ENCODE measurements at places on chromosomes 5 and 9.

DNA sequence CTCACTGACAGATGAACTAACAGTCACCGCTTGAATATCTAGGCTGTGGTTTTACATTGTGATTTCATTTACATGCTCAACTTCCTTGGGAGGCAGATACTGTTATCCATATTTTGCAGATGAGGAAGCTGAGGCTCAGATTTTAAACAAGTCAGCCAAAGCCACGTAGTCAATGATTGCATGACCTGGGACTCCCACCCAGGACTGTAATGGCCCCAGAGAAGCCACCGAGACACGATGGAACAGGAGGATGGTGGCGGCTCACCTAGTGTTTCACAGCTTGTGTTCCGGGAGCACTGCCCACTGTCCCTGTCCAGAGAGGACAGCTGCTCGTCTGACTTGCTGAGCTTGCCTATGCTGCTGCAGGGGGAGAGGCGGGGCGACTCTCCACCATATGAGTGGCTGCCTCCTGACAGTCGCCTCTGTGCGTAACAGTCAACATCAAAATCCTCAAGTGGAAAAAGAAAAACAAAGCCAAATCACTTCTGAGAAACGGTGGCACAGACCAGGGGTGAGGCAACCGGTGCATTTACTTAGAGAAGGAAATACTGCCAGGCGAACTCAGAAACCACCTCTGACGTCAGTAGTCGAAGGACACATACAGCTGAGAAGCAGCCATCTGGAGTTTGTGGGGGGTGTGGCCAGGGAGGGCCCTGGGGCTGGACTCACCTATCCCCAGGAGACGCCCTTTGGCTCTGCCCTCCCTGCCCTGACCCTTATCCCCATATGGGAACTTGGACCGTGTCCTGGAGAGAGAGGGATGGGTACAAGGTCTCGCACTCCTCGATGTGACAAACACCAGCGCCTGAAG is 82.5 kb downstream of the PRRT1B start:
- DNase-seq: no peak

DNA sequence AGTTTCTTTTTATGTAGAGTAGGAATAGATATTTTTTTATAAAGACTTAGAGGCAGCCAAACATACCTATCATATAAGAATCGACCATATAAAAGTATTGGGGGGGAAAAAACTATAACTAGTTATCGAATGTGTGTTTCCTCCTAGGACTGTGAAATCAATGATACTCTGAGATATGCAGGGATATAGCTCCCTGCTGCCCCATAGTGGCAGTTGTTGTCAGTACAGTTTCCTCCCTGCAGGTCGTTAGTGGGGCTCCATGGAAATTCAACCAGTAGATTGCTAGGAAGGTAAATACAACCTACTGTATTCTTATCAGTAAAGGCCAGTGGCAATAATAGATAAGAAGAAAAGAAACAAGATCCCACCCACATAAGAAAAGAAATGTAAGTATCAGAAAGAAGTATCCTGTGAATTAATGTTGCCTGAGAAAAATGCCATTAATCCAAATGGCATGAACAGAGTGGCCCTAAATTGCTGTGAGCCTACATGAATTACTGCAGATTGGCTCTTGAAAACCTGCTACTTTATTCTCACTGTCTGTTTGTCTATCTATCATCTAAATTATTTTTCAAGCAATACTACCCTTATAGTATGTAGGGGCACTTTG is 136.9 kb upstream of the FBN2 start:
- peak; percentile 5 for DNase-seq

- no peak for DNase-seq
Observed at GRCh38 chr5:72474046-72474500, 33.1 kb downstream of the ZNF366 start.

DNA sequence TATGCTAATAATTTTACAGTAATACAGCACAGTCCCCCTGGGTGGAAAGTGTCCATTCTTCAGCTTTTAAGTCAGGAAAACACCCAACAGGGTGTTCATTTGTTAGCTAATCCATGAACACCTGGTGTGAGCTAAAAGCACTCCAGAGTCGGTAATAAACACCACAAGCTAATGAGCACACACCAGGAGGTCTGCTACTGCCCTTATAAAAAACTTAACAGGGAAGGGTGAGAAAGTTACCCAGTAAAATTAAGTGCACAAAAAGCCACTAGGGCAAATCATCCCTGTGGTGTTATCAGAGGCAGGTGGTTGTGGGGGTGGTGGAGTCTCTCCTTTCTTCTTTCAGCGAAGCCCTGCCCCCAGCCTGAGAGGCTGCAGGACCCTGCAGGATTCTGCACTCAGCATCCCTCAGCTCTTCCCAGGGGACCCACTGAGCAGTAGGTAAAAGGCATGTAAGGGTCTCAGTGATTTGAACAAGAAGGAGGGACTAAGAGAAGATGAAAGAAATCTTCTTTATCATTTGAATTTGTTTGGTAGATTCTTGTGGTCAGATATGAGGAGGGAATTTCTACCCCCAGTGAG is 14.4 kb downstream of the GDNF start:
- DNase-seq: no peak

- no peak for DNase-seq
Observed at GRCh38 chr5:153559926-153560325, 69.5 kb downstream of the GRIA1 start.
